ENCODE measurements at places on chromosomes 12 and 14.

- DNase-seq: peak; percentile 94
These were observed 5.0 kb upstream of the BAZ2A start for GRCh38 chr12:56634837-56635791.

DNA sequence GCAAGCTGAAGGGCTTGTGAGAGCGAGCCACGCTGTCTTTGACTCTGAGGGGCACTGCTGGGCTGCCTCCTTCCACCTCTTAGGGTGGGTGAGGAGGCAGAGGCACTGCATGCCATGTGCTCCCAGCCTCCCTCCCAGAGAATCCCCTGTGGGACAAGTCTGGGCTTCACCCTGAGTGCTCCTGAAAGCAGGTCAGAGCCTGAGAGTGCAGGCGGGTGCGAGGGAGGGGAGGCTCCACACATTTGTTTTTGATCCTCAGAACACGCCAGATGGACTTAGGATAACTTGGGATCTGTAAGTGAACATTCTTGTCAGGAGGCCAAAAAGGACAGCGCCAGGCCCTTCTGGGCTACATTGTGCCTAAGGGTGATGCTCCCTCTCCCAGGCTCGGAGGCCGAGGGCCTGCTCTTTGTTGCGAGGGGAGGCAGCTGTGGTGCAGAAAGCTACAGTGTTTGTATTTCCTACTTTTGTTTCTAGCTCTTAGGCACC is 155.4 kb downstream of the TMX1 start:
- no peak for DNase-seq

DNA sequence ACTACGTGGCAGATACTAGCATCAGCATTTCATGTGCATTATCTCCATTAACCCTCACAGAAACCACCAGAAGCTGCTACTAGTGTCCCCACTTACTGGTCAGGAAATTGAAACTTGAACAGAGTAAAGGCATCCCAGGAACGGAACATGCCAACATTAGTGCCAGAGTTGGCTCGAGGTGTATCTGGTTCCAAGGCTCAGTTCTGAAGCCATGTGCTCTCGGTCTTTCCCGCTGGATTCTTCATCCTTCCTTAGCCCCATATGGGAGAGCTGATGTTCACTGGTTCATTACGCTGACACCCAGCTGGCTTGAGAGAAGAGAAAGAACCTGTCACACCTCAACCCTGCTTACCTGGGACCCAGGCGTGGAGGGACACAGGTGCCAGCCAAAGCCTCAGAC is 91.5 kb downstream of the TBX5 start:
- no peak for DNase-seq

- no peak for DNase-seq
These were observed 38.8 kb downstream of the TRAFD1 start for GRCh38 chr12:112164011-112164660.

- DNase-seq: no peak
These were observed 132.7 kb upstream of the EEA1 start for GRCh38 chr12:93061473-93062419.

GRCh38 chr12:116161588-116161987 is 115.9 kb downstream of the MED13L start:
- no peak for DNase-seq

DNA sequence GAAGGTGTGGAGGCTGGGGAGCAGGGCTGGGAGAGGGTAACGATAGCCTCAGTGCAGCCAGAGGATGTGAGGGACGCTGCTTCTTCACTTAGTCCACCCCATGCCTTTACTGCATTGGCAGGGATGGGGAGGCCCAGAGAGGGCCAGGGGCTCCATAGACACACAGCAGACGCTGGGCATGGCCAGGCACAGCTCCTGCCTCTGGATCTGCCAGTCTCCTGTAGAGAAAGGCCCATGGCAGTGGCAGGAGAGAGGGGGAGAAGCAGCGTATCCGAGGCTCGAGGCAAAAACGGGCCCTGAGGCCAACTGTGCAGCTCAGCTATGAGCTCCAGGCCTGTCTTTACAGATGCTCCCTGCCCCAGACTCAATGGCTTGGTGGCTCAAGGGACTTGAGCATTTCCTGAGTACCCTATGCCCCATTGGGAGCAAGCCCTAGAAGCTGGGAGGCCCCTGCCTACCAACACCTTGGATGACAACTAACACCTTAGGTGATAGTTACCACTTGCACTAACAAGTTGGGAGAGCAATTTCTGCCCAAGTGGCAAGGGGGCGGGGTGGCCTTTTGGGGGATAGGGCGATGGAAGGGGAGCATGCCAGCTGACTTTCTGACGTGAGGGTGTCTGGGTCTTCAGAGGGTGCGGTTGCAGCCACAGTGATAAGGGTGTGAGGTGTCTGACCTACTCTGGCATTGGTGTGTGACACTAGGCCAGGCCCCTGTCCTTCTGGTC is 5.0 kb upstream of the LBHD2 start:
- no peak for DNase-seq

DNA sequence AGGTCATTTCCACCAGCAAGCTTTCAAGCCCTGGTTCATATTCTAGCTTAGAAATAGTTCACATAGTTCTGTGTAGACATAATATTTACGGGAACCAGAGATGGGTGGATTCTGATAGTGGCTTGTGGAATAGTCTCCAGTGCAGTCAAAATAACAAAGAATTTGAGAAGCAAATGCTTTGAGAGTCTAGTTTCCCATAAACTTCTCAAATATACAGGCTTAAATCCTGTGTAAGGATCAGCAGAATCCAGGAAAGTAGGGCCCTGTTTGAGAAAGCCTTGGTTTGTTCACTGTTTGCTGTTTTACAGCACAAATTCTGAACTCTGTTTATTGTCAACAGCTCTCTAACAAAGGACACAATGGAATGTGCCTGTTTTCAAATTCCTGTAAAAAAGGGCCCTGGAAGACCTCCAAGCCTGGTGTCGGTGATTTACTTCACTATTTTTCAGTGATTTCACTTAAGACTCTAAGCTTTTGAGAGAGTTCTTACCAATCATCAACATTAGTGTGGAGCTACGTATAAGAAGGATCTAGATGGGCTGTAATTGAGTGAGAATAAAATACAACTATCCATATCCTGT is 11.4 kb upstream of the FOS start:
- no peak for DNase-seq

- no peak for DNase-seq
These were observed 413 bp downstream of the LRP6 start for GRCh38 chr12:12266389-12266872.

- DNase-seq: no peak
These were observed 913 bp upstream of the C2CD5 start for GRCh38 chr12:22545255-22545654.
